ENCODE measurements at places on chromosomes 13 and 19.
A peak's percentile ranks its signal among the peaks of the same experiment; 100 is the strongest.

GRCh38 chr13:79779761-79780160 lies 298.8 kb downstream of the NDFIP2 start:
- DNase-seq: peak; percentile 36

DNA sequence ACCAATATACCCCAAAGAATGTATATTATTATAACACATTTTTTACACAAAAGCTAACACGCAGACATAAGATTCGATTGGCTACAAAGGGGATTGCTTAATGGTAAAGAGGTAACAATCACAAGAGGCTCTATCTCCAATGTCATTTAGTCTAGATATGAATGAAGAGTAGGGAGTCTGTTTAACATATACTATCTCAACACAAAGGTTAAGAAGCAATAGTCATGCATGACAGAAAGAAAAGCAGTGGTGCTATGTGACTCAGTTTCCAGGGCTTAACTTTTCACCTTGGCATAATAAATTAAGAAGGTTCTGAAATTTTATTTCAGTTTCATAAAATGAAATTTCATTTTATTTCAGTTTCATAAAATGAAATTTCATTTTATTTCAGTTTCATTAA lies 33.3 kb downstream of the UFM1 start:
- DNase-seq: no peak

DNA sequence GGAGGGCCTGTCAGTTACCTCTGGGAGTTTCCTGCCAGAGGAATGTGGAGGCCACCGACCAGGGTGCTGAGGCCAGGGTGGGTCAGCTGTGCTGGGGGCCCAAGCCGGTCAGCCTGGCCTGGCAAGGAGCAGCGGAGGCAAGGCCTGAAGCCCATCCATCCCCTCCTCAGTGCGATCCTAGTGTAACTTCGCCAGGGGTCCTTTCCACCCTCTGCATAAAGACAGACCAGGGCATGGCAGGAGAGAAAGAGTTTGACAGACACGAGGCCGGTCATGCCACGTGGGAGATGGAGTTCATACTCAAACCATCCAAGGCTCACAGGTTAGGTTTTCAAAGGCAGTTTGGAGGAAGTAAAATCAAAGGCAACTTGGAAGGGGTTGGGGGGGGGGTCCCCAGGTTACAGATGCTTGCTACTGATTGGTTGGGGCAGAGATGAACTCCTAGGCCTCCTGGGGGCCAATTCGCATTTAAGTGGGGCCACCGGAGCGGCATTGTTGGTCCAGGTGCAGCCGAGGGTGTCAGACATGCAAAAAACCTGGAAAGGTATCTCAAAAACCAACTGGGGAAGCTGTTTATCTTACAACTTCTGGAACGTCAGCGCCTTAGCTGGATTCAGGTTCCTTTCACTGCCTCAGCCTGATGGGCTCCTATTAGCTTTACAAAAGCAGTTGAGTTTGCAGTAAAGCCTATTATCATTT lies 36.8 kb upstream of the DPRX start:
- DNase-seq: no peak

DNA sequence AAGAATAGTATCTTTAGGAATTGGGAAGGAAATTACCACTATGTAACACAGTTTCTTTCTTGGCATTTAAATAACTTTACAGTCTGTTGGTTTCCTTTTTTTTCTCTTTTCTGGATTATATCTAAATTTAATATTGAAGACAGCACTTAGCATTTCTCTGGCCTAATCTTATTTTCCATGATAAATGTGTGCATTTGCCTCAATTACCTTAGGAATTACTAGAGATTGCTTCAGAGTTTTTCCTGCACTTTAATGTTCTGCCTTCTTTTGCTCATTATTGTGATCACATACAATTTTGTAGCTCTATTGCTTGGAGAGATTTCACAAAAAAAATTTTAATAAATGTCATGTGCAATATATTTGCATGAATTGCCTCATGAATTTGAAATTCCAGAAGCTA lies 25.1 kb downstream of the DCT start:
- DNase-seq: no peak

Measured in small intestine (tissue), 16 donors.